Gastroesophageal sphincter (tissue), 4 donors: ENCODE measurements at places on chromosomes 3 and 15. TPM values are rescaled to one million over a fixed set of nuclear protein-coding genes. Genes with fewer than 3 reads are reported as not detected.

GRCh38 chr3:130117933-130118332, 36.3 kb downstream of the ALG1L2 start:
- ATAC-seq, result no peak

- no peak for ATAC-seq
Observed at GRCh38 chr3:186458306-186459107, 85.7 kb downstream of the CRYGS start.

GRCh38 chr3:47681016-47681415, 100.7 kb downstream of the SMARCC1 start:
- no peak for ATAC-seq

- ATAC-seq, result no peak
Observed at GRCh38 chr3:37611771-37612170, 249.9 kb upstream of the CTDSPL start.

The ACSBG1 gene
- 2.1 TPM for total RNA-seq
